Erythroblast (primary cell): ENCODE measurements at places on chromosomes 1 and 21.
A peak's percentile ranks its signal among the peaks of the same experiment; 100 is the strongest.

DNA sequence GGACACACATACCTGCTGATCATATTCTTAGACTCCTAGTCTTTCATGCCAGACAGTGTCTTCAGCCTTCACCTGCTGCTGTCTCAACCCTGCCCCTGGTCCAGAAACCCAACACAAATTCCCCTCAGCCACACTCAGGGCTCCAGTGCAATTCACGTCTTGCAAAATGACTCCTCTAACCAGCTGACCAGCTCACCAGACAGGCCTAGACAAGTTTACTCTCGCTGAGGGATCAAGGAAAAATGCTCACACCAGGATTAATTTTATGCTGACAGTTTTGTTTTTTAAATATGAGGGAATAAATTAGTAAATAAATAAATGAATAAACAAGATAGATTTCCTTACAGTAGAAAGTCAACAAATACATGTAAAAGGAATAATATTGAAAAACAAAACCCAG is 28.5 kb downstream of the CCDC185 start:
- DNase-seq: no peak

GRCh38 chr1:62952596-62952995 is 168.7 kb downstream of the ATG4C start:
- no peak for DNase-seq

DNA sequence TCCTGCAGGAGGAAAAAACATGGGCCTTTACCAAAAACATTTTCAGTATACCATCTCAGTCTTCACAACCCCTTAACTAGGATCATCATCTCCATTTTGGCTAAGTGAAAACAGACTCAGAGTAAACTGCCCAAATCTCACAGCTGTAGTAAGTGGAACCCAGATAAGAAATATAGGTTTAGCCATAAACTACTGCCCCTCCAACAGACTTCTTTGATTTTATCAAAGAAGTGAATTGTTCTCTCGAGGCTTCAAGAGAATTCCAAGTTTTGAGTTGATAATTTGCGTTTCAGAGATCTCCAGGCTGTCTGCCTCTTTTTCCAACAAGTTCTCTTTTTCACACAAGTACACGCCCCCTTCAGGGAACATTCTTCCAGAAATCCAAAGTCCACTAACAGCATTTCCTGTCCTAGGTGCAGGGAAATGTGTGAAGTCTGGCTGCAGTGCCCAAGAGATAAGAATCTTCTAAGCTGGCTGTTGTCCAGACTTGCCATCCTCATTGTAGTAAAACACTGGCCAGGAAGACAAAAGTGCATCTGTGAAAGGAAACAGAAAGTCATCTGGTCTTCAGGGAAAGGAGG is 30.8 kb downstream of the RNF19B start:
- peak; percentile 22 for DNase-seq

DNA sequence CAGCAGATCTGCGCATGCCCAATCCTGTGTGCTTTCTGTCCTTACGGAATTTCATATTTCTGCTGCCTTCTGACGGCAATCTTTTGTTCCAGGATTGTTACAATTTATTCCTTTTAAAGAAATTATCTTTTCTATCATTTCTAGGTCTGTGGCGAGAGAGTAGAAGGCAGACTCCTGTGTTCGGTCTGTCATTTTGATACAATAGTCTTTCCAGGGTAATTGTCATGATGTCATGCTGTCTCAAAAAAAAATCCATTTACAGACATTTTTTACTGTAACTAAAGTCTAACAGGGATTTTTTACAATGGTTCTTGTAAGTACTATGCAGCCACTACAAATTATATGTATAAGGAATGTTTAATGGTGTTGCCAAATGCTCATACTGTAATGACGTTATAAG is 9.0 kb upstream of the KRTAP7-1 start:
- DNase-seq: no peak

DNA sequence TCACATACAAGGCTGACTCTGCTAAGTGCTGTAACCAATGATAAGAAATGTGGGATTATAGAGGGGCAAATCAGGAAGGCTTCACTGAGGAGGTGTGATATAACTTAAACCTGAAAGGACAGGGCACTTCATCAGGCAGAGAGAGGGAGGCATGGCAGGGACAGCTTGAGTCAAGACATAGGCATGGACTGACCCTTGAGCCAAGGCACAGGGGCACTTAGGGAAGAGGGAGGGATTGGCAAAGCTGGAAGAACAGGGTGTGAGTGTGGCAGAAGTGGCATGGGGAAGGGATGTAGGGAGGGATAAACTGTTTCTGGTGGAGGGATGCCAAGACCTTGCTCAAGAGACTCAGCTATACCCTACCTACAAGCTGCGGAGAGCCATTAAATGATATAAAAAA is 81.3 kb downstream of the PLXNA2 start:
- no peak for DNase-seq

DNA sequence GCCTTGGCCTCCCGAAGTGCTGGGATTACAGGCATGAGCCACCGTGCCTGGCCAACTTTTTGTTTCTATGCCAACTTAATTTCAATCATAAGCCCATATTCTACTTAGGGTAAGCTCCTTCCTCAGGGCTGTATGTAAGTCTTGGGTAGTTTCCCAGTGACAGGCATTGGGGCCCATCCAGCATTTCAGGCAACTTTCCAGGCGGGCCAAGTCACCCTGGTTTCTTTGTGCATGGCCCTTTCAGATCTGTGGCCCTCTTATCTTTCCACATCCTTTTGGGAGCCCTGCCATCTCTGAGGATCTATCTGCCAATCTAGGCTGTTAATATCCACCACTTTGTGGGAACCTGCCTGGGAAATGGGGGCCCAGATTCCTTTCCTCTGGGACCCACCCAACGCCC is 58.7 kb downstream of the TNN start:
- DNase-seq: no peak

- no peak for DNase-seq
Observed at GRCh38 chr1:35835398-35835797, 27.6 kb downstream of the AGO4 start.

- no peak for DNase-seq
Observed at GRCh38 chr1:208048904-208049303, 138.0 kb upstream of the CD34 start.

DNA sequence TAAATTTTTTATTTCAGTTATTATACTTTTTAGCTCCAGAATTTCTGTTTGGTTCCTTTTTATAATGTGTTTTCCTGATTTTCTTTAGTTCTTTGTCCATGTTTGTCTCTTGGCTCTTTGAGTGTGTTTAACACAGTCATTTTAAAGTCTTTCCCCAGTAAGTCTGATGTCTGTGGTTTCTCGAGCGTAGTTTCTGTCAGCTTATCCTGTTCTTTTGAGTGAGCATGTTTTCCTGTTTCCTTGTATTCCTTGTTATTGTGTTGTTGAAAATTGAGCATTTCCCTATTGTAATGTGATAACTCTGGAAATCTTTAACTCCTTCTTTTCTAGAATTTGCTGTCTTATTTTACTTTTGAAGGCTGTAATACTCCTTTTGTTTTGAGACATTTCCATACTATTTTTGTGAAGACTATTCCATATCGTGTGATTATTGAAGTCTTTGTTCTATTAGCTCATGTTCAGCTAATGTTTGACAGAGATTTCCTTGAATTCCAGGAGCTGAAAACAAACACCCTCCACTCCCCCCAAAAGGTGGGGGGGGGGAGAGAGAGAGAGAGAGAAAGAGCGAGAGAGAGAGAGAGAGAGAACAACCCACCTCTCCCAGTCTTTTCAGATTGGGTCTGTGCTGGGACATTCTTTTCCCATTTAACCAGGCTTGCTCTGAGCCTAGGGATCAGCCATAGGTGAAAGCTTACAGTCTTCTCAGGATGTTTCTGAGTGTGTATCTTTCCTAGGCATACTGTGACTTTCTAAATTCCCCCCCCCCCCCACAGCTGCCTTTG is 38.3 kb downstream of the SDCCAG8 start:
- no peak for DNase-seq
